Activated T-cell treated with anti-CD3 and anti-CD28 coated beads for 24 hours (primary cell): ENCODE measurements at places on chromosomes 11 and 22.

DNA sequence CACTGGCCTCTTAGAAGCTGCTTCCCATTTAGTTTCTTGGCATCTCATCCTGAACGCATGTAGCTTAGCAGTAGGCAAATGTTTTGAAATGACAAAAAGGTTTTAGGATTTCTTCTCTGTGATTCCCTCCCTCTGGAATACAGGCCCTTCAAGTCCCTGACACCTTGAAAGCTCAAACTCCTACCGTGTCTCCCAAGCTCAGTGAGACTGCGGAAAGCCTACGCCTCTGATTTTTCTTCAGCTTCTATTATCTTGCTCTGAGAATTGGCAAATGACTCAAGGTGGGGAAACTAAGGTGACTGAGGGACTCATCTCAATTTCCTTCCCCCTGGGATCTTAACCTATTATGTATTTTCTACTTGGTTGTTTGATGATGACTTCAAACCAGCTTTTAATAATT lies 130.3 kb downstream of the ENTHD1 start:
- no peak for DNase-seq

GRCh38 chr11:108838792-108839105 lies 173.9 kb downstream of the DDX10 start:
- no peak for DNase-seq

GRCh38 chr22:16917144-16918003 lies 90.6 kb downstream of the GAB4 start:
- peak; percentile 40 for DNase-seq

- no peak for DNase-seq
Measured at GRCh38 chr11:34028425-34028824, 23.1 kb upstream of the CAPRIN1 start.
